H54 (cell line): ENCODE measurements at places on chromosomes 16 and 17.

- no peak for DNase-seq
These were observed 199.3 kb upstream of the CHMP6 start for GRCh38 chr17:80792373-80792781.

GRCh38 chr16:85544016-85544415 is 69.1 kb upstream of the GSE1 start:
- DNase-seq = no peak

GRCh38 chr17:32458371-32458770 is 14.1 kb downstream of the PSMD11 start:
- DNase-seq = no peak

GRCh38 chr17:81863123-81863675 is 2.9 kb upstream of the P4HB start:
- DNase-seq = no peak

DNA sequence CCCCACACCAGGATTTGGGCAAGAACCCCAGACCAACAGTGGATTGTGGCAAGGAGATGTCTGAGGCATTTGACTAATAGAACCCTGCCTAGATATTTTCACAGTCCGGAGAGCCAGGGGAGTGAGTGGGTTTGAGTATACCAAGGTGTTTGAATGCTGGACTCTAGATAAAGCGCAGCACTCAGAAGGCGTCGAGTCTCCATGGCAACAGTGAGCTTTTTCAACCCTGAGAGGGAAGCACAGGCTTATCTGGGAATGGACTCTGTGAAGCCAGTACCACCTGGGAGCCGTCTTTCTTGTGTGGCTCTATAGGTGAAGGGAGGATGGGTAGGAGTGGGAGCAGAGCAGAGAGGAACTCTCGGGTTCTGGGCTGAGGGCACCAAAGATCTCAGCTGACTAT is 147.0 kb downstream of the SHISA6 start:
- DNase-seq = no peak

GRCh38 chr16:49463529-49463928 is 89.9 kb downstream of the C16orf78 start:
- no peak for DNase-seq

- no peak for DNase-seq
These were observed 5.6 kb upstream of the MMP15 start for GRCh38 chr16:58019866-58020538.

DNA sequence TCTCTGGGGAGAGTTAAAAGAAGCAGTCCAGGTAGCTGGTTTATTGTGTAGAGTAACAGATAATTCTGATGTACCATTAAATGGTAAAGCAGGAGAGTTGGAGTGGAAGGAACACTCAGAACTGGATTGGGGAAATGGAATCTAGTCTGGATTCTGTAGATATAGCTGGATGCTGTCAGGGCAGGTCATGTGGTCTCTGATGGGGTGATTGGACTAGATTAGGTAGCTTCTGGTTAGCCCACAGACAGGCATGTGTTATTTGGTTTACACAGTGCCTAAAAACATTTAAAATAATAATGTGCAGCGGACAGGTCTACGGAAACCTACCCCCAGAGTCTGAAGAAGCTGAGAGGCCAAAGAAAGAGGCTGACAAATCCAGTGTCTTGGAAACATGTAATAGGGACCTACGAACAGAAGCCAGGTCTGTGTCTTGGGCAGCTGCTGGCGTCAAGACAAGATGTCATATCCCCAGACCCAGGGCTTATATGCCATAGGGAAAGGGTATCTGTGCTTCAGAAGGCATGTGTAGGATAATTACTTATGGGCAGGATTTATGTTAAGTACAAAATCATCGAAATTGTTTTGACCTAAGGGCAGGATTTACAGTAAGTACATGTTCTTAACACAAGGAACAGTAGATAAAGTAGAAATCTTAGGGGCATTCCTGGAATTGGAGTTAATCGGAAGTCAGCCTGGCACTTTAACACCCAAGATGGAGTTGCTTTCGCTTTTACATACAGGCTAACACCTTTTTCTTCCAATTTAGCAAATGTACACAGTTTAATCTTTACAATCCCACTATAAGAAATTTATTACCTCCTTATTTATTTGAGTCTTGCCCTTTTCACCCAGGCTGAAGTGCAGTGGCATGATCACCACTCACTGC is 12.4 kb downstream of the LUC7L3 start:
- DNase-seq = no peak

GRCh38 chr17:66951605-66951953 is 12.9 kb upstream of the CACNG4 start:
- DNase-seq = no peak

DNA sequence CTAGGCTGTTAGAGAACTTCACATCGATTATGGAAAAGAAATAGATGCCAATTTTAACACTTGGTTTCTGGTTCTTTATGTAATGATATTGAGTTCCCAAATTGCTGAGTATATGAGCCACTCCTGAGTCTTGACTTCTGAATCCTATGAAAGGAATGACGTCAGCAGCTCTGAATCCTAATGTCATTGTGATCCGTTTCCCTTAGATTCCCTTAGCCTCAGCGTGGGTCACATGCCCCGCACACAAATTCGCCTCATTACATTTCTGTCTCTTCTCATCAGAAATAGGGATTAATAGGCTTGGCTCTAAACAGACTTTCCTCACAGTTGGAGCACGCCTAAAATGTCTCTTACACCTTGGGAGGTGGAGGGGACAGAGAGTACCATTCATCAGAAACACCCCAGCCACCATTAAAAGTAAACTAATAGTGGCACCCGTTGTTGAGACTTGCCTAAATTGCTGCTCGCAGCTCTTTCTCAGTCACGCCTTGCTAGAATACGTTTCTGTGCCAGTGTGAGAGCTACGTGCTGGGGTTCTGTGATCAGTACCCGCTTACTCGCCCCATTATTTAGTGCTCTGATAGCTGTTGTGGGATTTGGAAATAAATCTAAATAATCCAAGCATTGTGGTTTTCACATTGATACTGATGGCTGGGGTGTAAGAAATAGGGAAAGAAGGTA is 7.1 kb downstream of the MRM3 start:
- DNase-seq = no peak

- no peak for DNase-seq
These were observed 8.8 kb downstream of the MMP25 start for GRCh38 chr16:3054965-3055733.

GRCh38 chr16:85984947-85985451 is 86.0 kb downstream of the IRF8 start:
- no peak for DNase-seq

- DNase-seq = no peak
These were observed 6.9 kb downstream of the MYH10 start for GRCh38 chr17:8623591-8623990.

- DNase-seq = peak; percentile 100
These were observed 17.2 kb downstream of the SREBF1 start for GRCh38 chr17:17819561-17819995.

DNA sequence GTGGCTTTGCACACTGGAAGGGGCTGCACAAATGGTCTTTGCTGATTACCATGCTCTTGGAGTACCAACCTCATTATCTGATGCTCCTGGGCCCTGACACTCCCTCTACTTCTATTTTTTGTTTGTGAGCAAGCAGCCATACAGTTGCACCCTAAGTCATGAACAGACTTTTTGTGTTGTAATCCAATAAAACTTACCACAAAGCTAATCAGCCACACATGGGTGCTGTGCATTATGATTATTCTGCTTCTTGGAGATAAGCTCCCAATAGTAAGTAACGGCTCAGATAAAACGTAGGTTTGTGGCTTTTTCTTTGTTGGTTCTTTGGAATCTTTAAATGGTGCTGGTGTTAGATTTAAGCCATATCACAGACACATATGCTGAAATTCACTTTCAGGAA is 76.2 kb downstream of the CCT6B start:
- no peak for DNase-seq

GRCh38 chr17:44257815-44258760 is 9.8 kb downstream of the SLC4A1 start:
- DNase-seq = no peak

GRCh38 chr16:85259832-85260167 is 147.5 kb upstream of the CIBAR2 start:
- DNase-seq = no peak

- DNase-seq = no peak
These were observed 176.5 kb downstream of the IRF8 start for GRCh38 chr16:86075488-86075785.

DNA sequence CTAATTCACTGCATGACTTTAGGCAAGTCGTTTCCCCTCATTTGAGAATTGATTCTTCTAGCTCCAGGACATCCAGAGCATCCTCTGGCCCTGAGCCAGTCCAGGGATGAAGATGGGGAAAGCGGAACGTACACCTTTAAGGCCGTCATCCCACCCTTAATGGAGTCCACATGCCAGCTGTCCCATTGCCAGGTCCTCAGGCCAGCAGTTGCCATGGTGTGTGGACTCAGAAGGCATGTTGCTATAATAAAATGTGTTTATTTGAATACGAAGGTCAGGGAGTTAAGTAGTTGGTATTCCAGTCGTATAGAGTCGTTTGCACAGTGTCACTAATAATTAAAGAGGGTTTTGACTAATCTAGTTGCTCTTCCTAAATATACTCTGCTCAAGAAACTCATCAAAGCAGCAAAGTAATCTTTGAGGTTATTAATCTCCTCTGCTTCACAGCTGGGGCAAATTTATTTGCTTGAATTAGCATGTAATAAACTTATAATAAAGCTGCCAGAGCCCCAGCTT is 30.4 kb downstream of the CCDC182 start:
- DNase-seq = no peak

DNA sequence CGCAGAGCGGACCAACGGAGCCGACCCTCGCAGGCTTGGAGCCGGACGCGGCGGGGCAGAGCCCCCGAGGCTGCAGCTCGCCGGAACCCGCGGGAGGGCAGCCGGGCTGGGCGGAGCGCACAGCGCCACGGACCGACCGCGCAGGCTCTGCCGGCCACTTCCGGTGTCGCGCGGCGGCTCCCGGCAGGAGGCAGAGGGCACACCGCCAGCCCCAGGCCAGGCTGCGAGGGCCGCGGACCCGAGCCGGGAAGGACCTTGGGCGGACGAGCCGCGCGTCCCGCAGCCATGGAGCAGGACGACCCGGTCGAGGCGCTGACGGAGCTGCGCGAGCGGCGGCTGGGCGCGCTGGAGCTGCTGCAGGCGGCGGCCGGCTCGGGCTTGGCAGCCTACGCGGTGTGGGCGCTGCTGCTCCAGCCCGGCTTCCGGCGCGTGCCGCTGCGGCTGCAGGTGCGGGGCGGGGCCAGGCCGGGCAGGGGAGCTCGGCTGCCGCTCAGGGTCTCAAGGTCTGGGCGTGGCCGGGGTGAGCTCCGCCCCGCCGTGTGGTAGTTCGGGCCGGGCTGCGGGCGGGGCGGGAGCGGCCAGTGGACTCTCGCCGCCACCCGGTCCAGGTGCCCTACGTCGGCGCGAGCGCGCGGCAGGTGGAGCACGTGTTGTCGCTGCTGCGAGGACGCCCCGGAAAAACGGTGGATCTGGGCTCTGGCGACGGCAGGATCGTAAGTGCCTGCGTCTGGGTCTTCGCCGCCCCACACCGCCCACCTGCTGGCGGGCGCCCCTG is at the start of gene ANTKMT:
Gene ANTKMT, plus strand, starts transcription at position 157 of the 775 bp plus-strand sequence. Its CDS starts 129 bp downstream, at position 286.
- DNase-seq = peak; percentile 92

DNA sequence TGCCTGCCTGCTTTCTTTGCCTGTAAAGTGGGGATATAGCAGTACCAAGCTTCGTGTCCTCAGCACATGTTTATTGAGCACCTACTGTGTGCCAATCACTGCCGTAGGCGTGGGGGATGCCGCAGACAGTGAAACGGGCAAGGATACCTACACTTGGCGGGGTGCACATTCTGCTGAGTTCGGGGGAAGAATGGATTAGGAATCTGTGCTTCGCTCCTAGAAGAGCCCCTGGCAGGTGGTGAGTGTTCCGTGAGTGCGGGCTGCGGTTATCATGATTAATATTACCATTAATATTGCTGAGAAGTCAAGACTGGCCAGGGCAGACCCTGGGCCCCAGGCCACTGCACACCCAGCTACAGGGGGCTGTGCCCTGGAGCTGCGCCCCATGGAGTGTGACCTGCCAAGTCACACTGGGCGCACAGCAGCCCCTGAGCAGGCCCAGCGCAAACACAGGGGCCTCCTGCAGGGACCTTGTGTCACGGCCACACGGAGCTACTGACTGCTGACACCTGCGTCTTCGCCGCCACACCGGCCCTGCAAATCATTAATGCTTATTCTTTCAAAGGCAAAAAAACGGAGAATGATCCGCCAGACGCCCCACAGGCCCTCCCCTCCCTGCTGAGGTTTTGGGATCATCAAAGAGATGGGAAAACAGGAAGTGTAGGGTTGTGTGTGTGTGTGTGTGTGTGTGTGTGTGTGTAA is 213.4 kb upstream of the GSE1 start:
- DNase-seq = no peak

DNA sequence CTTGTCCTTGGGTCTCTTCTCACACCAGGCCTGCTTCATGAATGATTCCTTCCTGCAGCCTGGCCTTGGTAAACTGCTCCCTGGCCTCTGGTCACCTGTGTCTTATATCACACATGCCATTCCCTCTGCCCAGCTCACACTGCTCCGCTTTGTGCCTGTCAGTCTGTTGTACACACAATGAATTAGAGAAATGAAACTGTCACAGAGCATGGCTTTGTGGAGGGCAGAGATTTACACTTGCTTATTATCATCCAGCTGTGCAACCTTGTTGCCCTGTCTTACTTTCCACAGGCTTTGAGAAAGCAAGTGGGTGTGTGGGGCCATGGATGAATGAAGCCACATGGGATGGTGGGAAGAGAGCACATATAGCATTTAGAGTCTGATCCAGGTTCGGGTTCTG is 22.4 kb downstream of the ALDH3A2 start:
- DNase-seq = no peak
